Activated naive CD4-positive, alpha-beta T cell treated with anti-CD3 and anti-CD28 coated beads, Interleukin-2, amount 10 ng/mL, durations not matched to agents 7 days and 5 days (primary cell): ENCODE measurements at places on chromosomes 2 and 18.

DNA sequence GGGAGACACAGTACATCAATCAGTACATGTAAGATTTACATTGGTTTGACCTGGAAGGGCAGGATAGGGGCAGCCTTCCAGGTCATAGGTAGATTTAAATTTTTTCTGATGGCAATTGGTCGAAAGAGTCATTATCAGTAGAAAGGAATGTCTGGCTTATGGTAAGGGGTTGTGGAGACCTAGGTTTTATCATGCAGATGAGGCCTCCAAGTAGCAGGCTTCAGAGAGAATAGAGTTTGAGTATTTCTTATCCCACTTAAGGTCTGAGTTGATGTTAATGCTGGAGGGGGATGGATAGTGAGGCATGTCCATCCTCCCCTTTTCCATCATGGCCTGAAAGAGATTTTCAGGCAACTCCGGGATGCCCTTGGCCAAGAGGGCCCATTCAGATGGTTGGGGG, 60.7 kb downstream of the SPTBN1 start:
- DNase-seq, result no peak

GRCh38 chr2:96156926-96157648, 11.8 kb upstream of the DUSP2 start:
- DNase-seq, result no peak

DNA sequence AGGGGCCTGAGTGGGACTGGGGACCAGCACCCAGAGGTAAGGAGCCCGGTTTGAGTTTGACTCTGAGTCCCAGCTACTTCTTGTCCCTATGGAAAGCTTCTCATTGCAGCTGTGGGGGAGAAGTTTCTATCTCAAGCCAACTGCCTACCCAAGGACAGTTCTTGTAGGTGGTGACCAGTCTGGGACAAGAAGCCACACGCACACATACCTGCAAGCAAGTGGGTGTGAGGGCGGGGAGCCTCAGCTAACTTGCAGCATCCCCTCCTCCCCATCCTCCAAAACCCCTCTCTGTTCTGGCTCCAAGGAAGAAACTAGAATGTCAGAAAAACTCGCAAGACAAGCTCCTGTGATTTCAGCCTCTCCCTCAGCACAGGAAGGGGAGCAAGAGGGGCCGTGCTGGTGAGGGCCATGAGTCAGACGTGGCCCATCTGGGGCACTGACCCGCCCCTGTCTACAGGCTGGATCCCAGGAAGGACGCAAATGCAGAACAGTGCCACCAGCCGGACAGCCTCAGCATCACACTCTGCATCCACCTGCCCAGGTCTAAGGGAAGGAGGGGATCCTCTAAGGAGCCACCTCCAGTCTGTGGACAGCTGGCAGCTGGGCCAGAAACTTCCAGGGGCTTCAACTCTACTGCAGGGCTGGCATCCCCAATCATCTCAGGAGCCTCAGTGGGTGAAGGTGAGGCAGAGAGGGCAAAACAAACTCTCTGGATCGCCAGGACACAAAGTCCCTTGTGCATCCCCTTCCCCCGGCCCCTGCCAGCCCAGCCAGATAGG, 103.4 kb downstream of the TNS1 start:
- no peak for DNase-seq

DNA sequence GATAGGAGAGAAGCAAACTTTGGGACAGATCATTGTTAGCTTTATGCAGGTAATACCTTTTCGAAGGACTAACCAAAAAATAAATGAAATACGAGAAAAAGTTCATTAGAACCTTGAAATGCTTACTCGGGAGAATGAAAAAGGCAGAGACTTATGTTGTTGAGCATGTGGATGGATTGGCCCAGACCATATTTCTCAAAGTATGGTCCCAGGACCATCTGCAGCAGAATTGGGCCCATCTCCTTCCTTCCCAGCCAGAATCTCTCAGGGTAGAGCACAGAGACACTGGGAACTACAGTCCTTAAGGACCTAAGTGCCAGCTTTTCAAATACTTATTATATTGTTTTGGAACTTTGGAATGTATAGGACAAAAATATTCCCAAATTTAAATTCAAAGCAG, 50.8 kb downstream of the KCTD18 start:
- DNase-seq, result no peak

DNA sequence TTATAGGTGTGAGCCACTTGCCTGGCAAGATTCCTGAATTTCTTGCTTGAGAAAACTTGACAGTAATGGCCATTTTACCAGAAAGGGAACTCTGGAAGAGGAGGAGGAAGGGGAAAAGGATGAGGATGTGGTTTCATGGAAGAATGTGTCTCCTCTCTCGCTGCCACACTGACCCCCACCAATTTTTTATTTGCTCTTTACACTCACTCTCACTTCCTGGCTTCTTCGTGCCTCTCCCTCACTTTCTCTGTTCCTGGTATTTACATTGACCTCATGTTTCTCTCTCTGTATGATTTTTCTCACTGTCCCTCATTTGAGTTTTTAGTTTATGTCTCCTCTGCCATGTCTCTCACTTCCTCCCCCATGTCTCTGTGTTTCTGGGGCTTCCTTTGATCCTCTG, 134.5 kb upstream of the CAB39 start:
- DNase-seq, result no peak

DNA sequence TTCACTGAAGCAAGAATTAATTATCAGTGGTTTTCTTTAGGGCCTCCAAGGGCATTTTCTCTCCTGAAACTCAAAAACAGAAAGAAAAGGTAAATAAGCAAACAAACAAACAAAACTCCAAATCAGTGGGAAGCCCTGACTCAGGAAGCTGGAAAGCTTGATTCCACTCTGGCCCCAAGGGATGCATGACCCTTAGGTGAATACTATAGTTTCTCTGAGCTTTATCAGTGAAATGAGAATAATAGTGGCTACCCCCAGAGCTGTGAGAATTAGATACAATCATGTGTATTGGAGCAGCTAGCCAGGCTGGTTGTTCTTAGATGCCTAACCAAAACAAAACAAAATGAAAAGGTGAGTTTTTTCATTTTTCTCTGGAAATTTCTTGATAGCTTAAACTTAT, 585.1 kb downstream of the CNTNAP5 start:
- DNase-seq, result no peak

DNA sequence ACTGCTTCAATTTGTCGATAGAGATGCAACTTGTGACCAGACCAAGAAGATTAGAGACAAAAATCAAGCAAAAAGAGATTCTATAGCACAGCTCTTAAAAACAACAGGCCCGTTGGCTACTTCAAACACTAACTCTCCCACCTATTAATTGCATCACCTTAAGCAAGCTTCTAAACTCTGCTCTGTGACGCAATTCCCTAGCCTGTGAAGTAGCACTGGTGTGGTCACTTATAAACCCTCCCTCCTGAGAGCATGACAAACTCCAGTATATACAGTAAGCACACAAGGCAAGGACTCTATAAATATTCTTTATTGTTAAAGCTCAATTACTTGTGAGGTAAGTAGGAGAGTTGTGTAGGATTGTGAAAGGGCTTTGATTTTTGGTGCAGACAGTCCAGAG, 72.3 kb downstream of the CMPK2 start:
- no peak for DNase-seq

GRCh38 chr2:127479219-127479825, 47.0 kb downstream of the IWS1 start:
- DNase-seq, result no peak

DNA sequence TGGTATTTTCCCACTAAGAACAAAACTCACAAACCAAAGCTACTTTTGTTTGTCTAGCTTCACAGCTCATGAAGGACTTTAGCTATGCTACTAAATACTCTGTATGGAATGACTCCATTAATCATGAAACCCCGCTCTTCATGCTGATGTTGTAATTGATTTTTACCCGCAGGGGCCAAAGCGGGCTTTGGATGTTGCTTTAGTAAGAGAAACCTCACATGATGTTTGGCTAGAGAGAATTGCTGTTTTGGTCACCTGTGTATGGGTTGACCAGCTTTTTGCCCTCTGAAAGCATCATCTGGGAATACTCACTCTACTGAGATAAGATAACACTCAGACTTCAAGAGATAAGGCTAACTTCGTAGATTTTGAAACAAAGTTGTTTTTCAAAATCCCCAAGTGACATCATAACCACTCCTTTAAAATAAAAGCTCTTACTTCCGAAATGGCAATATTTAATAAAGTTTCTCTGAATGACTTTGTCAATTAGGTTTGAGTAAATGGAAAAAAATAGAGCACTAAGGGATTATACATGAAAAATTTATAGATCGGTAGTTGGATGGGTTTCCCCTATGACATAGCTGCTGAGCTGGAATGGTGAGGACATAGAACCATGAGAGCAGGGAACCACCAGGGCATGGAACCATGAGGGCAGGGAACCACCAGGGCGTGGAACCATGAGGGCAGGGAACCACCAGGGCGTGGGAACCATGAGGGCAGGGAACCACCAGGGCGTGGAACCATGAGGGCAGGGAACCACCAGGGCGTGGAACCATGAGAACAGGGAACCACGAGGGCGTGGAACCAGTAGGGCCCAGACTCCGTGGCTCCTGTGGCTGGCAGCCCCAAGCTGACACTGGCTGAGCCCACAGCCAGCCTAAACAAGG, 31.9 kb downstream of the ACKR3 start:
- no peak for DNase-seq

GRCh38 chr2:99572373-99573164, 82.8 kb upstream of the REV1 start:
- no peak for DNase-seq

DNA sequence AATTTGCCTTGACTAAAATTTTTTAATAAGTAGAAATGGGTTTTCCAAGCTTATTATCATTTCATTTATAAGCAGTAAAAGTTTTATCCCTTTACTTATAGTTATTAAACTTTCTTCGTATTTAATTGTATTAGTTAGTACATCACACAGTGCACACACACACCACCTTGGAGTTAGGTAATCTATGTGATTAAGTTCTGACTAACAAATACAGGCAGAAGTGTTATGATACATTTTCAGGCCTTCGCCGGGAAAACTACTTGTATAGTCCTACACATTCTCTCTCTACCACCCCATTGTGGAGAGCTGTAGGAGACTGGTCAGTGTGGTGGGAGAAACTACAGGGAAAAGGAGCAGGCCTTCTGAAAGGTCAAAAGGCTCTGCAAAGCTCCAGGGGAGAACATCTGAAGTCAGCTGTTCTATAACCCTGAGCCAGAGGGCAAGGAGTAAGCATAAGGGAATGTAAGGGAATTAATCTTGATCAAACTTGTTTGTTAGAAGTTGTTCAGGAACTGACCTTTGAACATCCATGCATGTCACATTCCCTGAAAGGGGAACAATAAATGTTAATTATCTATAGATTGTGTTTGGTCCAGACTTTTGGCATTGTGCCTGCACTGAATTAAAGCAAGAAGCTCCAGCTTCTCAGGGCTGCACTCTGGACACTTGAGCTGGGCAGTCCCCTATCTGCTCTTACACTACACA, 231.7 kb downstream of the FSIP2 start:
- DNase-seq, result no peak

GRCh38 chr2:240578488-240578887, 8.0 kb upstream of the CAPN10 start:
- no peak for DNase-seq

DNA sequence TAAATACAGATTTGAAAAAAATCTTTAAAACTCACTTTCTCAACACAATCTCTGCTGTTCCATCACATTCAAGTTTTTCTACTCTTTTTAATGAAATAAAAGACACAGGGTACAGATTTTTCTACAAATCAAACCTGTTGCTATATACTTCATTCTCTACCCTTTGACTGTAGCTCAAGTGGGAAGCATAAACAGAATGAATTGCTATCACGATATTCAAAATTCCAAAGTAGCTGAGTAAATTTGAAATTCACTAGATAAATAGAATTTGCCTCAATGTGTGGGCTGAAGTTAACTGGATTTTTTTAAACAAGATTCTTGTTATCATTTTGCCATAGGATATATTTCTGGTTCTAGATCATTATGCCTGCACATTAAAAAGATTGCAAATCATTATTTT, 185.9 kb downstream of the ZNF521 start:
- DNase-seq, result no peak

DNA sequence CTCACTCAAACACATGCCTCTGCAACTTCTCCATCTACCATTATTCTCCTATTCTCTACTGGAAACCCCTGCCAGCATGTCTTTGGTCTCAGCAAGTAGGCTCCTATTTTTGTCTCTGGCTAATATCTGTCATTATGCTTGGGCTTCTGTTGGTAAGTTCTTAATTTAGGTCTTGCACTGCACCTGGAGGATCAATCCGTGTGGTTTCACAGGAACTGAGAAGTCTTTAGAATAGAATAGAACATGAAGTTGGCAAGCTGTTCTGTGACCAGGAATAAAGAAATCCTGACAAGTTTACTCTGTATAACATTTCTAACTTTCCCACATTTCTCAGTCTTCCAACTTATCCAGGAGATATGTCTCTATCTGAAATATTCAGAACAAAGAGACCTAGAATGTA, 219.5 kb upstream of the GYPC start:
- no peak for DNase-seq

- no peak for DNase-seq
Measured at GRCh38 chr2:235183786-235184185, 232.0 kb downstream of the SH3BP4 start.

DNA sequence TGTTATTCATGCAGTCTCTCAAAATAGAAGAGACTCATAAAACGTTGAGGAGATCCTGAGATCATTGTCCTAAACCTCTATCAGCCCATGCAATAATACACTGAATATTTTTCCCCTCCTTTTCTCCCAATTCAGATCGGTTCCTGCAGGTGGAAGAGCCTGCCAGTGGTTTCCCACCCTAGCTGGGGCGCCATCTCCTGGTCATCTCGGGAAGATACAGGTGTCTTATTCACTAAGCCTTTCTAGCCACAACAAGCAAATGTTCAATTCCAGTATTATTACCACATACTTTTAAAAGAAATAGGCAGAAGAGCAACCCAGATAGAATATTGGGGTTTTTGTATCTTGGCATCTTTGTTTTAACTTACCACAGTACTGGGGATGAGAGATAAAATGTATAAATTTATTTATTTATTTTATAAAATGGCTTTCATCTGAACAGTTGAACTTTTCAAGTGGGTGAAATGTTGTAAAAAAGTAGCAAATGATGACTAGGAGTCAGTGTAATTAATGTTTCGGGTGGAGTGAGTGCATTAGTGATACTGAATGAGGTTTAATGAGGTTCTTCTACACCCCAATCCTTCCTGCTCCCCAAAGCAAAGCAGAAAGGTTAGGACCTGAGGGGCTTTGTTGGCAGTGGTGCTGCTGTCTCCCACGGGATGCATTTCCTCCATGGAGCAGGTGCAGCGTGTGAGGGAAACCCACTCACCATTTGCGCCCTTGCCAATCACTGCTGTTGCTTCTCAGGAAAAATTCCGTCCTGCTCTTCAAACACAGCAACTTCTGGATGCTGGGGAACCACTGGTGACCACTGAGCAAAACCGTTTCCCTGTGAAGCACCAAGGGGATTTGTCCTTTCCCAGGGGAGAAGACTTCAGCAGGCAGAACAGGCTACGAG, 147.1 kb upstream of the FHL2 start:
- peak; percentile 81 for DNase-seq

GRCh38 chr18:36744261-36744876, 84.4 kb downstream of the TPGS2 start:
- DNase-seq, result no peak

DNA sequence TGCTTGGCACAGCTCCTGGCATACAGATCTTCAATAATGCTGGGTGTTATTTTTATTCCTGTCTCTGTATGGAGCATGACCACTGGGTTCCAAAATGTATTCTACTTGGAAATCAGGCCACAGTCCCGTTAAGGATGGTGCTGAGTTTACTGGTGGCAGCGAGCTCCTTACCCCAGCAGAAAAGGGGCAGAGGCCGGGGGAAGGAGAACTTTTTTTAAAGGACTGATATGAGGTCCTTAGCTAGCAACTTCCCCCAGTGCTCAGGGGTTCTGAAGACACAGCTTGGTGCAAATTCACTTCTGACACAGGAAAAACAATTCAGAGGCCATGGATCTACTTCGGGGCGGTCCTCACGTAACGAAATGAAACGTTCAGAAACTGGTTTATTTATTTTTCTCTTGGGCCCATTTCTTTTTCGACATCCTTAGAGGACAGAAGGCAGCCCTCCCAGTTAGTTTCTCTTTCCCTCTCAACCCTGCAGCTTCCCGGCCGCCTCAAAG, 872 bp downstream of the RDH14 start:
- DNase-seq, result no peak
